ENCODE measurements at places on chromosomes 13 and 19.

GRCh38 chr13:76773448-76774094, 112.6 kb downstream of the KCTD12 start:
- no peak for DNase-seq

GRCh38 chr13:21216332-21216731, 39.9 kb downstream of the MRPL57 start:
- DNase-seq, result no peak

DNA sequence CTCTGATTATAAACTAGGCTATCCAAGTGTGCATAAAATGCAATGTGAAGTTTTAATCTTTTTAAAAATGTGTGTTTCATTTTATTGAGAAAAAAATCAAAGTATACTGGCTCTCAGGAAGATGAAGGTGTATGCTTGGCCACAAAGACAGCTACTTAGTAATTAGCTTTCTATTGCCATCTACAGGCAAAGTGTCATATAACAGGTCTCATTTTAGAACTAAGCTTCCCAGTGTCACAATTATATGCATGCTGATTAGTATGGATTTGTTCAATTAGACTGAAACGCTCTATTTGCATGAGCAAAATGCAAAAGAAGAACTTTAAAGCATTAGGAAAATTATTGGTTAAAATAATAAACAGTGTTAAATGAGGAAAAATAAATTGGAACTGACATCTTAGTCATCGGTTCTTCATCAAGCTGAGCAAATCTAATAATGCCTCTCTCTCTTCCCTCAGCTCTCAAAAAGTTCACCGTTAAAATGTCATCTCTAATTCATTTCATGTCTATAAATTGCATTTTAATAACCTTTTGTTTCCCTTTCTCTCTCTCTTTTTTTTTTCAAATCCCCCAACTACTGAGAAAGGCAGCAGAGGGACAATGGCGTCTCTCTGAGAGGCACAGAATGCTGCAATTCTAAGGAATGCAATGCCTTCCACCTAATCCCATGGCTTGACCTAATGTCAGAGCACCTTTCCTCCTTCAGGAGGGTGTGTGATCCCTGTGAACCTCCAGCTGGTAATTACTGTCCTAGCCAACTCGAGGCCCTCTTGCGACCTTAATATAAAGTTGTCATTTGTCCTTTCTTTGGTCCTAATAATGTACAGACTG, 313.1 kb upstream of the MAB21L1 start:
- DNase-seq, result no peak

- no peak for DNase-seq
These were observed 230.9 kb upstream of the SLC10A2 start for GRCh38 chr13:103297083-103297482.

- DNase-seq, result no peak
These were observed 3.7 kb downstream of the SLC25A23 start for GRCh38 chr19:6455924-6456323.

GRCh38 chr19:55304980-55305379, 20.2 kb downstream of the TMEM150B start:
- no peak for DNase-seq

DNA sequence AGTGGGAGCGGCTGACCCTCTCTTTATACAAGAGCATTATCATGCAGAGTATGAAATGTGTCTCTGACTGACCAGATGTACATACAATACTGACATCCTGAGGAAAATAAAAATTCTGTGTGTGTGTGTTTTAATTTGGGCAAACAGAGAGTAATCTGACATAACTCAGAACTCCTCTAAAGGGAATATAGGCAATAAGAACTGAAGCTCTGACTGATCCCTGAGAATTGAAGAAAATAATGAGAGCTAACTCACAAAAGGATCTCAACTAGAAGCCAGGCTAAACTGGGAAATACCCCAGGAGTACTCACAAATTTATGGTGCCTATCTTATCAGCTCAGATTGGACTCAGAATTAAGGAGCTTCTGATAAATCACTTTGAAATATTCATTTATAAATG, 539.9 kb downstream of the OLFM4 start:
- no peak for DNase-seq

- DNase-seq, result no peak
These were observed 86.8 kb upstream of the PEG3 start for GRCh38 chr19:56927294-56927693.

DNA sequence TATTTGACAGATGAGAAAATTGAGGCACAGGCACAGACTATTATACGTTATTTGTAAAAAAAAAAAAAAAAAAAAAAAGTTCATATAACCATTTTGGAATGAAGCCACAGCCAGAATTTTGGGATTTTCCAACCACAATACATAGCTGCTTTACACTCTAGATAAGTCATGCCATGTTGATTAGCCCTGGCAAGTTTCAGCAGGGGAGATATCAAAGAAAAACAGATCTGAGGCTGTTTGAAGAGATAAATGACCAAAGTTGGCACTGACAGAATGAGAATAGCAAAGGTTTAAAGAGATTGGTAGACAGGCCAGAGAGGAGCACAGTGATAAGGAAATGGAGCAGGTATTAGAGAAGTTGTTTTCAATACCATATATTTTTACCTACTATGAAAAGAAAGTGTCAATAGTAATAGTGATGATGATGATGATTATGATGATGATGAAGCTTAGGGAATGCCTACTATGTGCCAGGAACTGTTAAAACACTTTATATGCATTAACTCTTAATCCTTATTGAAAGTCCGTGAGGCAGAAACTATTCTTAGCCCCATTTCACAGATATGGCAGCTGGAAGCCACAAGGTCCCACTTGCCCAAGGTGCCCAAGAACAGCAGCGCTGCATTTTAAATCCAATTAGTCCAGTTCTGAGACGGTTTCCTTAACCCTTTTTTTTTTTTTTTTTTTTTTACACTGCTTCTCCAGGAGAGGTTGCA, 105.5 kb downstream of the MBNL2 start:
- DNase-seq, result no peak

- DNase-seq, result no peak
These were observed 11.2 kb upstream of the KCNC3 start for GRCh38 chr19:50340331-50340730.

DNA sequence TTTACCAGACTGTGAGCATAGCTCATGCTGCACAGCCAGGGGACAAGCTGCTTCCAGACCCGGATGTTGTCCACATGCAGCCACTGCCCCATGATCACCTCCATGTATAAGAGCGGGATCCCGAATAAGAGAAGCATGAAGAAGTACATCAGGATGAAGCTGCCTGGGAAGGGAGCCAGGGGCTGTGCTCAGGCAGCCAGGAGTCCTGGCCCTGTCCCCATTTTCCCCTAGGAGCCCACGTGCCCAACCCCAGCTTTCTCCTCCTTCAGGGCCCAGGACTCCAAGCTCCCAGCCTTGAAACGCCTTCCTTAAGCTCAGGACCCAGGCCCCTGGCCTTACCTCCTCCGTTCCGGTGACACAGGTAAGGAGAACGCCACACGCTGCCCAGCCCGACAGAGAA, 69.3 kb downstream of the SLC6A16 start:
- no peak for DNase-seq

- DNase-seq, result no peak
These were observed 50.5 kb upstream of the UBE2L5 start for GRCh38 chr13:30371649-30372265.

GRCh38 chr13:39588384-39588783, 14.6 kb downstream of the LHFPL6 start:
- no peak for DNase-seq

- no peak for DNase-seq
These were observed 61.2 kb upstream of the TM9SF2 start for GRCh38 chr13:99439850-99440604.
